ENCODE measurements at places on chromosomes 16 and 17. TPM values are rescaled to one million over a fixed set of nuclear protein-coding genes. Genes with fewer than 3 reads are reported as not detected.
A peak's percentile ranks its signal among the peaks of the same experiment; 100 is the strongest.

DNA sequence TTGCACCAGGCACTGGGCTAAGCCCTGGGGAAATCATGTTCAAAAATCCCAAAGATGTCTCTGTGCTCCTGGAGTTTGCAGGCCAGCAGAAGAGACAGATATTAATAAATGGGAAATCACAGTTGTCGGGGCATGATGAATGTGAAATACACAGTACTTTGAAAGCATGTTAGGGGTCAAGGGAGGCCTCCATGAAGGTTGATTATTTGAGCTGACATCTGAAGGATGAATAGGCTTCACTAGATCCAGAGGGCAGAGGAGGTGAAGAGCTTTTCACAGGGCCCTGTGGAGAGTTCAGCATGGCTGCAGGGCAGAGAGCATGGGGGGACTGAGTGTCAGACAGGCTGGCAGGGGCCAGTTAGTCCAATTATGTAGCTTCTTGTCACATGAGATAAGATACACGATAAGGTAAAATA is 2.6 kb downstream of the ANKRD40CL start:
- no peak for DNase-seq

DNA sequence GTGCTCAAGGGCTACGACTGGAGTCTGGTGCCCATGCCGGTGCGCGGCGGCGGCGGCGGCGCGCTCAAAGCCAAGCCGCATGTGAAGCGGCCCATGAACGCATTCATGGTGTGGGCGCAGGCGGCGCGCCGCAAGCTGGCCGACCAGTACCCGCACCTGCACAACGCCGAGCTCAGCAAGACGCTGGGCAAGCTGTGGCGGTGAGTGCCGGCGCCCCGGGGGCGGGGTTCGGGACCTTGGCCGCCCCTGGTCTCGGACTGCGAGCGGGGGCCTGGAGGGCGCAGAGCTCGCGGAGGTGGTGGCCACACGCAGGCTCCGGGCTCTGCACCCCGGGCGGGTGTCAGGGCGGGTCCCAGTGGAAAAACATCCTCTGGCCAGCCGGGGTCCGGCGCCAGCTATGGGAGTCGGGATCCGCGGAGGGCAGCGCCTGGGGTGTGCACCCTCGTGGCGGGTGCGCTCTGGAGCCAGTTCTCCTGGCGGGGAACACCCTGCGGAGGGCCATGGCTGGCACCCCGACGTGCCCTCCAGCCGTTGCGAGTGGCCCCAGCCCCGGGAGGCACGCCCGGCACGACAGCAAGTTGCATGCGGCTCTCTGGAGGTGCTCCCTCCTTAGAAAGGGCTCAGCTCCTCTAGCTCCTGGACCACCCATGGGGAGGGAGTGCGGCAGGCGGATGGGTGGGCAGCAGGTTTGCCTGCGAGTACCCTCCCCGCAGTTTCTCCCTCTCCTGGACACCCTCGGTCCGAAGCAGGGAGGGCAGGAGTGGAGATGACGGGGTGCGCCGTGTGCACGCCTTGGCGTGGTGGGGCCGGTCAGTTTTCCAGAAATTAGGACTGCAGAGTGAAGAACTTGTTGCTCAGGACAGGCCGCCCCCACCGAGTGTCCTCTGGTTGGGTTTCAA is 824 bp downstream of the SOX8 start:
- DNase-seq = peak; percentile 38

DNA sequence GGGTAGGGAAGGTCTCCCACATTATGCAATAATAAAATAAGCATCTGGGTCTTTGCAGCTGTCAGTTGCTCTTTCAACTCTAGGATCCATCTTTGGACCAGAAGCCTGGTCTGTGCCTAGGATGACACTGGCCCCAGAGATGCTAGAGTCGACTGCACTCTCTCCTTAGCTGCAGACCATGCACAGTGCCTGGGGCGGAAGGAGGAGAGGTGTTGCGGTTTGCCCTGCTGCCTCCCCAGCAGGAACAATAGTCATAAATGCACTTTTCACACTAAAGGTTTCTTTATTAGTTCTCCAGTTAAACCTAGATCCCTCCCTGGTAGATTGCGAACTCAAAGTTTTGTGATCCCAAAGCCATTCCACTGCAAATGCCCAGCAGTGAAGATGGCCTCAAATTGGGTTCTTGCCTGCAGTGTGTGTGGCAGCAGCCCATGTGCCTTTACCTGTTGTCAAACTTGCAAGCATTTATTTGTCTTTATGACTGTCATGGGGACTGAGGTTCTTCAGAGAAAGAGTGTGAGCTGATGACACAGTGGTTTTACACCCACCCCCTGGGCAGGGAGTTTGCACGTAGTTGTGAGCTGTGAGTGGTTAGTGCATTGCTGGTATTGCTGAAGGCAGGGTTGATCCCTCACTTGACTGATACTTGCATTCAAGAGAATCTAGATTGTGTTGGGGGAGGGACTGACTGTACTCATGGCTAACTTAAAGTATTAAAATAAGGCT is 10.3 kb downstream of the ATXN1L start:
- DNase-seq = peak; percentile 49

DNA sequence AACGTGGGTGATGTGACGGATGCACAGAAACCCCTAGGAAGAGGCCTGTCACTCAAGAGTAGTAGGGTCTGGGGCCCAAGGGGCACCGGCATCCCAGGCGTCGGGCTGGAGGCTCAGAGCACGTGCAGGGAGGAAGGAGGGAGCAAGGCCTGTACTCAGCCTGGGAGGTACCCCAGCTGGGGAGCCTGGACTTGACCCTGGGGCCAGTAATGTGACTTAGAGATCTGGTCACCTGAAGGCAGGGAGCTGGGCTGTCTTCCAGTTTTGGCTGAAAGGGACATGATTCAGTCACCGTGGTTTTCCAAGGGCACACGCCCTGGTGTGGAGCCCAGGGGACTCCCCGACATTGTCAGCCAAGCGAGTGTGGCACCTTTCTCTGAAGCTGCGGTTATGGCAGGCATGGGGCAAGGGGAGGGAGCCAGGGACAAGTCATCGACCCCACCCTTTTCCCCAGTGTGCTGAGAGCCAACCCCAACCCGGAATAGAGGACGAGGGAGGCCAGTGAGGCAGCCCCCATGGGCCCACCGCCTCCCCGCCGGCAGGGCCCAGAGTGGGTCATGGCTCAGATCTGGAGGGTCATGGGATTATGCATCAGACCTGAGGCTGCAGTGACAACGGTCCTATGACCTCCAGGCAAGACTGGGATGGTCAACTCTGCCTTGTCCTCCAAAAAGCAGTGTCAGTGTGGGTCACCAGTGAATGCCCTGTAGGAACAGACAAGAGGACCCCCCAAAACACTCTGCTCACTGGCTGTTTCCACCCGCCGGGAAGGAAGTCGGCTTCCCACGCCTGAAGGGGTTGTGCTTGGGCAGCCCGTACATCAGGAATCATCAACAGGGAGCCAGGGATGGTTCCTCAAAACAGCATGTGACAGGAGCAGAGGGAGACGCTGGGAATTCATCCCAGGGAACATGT is 41.9 kb downstream of the MEAK7 start:
- DNase-seq = no peak

- no peak for DNase-seq
Observed at GRCh38 chr16:52812678-52813556, 239.8 kb downstream of the CHD9NB start.

GRCh38 chr16:26982422-26982821 is 84.3 kb upstream of the C16orf82 start:
- no peak for DNase-seq

DNA sequence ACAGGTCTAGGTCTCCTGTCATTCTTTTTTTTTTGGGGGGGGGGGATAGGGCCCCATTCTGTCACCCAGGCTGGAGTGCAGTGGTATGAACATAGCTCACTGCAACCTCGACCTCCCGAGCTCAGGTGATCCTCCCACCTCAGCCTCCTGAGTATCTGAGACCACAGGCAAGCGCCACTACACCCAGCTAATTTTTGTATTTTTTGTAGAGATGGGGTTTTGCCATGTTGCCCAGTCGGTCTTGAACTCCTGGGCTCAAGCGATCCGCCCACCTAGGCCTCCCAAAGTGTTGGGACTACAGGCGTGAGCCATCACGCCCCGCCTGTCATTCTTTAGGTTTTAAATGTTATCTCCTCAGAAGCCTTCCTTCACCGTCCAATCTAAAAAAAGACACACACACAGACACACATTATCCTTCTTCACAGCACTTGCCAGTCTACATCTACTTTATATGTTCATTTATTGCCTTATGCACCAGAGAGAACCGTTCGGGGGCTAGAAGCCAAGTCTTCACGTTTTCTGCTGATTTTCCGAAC is 694 bp downstream of the MRPL27 start:
- DNase-seq = no peak

The CENPN gene
- total RNA-seq = 64.1 TPM

GRCh38 chr16:12613131-12613991 is 190.3 kb downstream of the CPPED1 start:
- DNase-seq = peak; percentile 76

The SMIM5 gene
- 2.4 TPM for total RNA-seq

DNA sequence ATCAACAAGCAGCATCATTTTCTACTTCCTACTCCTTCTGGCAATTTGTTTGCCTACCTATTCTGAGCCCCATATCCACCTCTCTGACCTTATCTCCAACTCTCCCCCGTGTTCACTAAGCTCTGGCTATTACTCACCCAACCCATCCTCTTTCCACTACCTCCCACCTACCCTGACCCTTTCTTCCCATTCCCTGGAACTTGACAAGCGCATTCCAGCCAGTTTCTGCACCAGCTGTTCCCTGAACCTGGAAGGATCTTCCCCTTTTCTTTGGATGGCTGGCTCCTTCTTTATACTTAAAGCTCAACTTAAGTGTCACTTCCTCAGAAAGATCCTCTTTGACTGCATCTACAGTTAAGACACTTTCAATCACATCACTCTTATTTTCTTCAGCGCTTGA is 2.2 kb downstream of the DCUN1D3 start:
- no peak for DNase-seq

Measured in activated T-cell treated with anti-CD3 and anti-CD28 coated beads, Interleukin-2, amount 50 U/mL, for 72 hours (primary cell).